ENCODE measurements at places on chromosomes 4 and X.
A peak's percentile ranks its signal among the peaks of the same experiment; 100 is the strongest.

- DNase-seq: peak; percentile 19
These were observed at the start of gene FGF5 for GRCh38 chr4:80266253-80266901. Gene FGF5 (plus strand): TSS chr4:80266664. CDS start chr4:80266825, 161 bp downstream.

GRCh38 chrX:150028692-150029091 is 90.4 kb upstream of the EOLA2 start:
- no peak for DNase-seq

DNA sequence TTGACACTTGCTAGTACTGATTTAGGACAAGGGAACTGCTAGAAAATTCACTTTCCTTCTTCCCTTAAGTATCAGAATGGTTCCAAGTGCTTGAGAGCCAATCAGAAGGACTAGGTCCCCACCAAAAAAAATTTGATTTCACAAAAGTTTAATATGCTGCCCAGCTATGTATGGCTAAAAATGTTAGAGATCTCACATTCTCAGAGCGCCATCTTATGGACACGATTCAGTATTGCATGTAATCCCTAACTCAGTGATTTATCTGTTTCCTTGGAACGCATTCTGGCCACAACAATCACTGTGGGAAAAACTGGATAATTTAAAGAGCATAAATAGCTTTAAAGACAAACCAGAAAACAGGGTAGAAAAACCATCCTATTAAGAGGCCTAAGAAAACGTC is 255.1 kb upstream of the GPC4 start:
- DNase-seq: no peak

DNA sequence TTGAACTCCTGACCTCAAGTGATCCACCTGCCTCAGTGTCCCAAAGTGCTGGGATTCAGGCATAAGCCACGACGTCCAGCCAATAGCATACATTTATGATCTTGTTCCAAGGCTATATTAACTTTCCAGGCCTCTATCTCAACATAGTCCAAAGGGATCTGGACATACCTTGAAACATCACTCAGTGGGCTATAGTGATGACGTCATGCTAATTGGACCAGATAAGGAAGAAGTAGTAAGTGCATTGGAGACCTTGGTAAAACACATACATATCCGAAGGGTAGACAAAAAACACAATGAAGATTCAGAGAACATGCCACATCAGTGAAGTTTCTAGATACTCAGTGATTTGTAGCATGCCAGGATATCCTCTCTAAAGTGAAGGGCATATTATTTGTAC is 37.4 kb upstream of the USP26 start:
- no peak for DNase-seq

DNA sequence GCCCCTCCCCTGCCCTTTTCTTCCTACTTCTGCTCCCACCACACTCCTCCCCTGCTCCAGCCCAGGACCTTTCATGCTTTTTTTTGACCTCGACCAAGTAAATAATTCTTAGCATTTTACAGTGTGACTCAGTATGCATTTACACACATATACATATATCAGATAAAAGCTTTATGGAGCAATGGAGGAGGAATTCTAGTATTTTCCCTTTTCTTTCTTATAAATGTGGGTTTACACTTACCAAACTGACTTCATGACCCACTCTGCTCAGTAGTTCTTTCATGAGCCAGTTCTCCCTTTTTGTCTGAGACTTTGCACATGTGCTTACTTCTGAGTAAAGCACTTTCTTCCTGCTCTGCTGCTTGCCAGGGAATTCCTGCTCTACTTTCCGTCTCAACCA is 111.8 kb upstream of the H2AZ1 start:
- DNase-seq: no peak

DNA sequence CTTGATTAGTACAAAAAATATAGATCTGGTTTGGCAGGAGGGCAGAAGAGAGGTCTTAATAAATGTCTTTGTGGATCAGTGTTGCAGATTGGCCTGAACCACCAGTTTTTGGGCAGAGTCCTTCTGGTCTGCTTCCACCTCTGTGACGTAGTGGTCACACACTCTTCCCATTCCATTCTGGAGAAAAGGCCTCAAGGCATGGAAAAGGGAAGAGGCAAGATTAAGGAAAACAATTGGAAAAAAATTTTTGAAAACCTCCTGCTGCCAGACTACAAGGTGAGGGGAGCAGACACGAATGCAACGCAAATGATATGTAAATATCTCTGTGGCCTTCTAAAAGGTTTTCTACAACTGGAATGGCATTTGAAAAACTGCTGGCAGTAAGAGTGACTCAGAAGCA is 24.3 kb upstream of the FAM47C start:
- no peak for DNase-seq

- DNase-seq: no peak
These were observed 189.7 kb downstream of the PPARGC1A start for GRCh38 chr4:23700197-23700596.

GRCh38 chr4:10245751-10246150 is 129.2 kb upstream of the WDR1 start:
- DNase-seq: no peak

- no peak for DNase-seq
These were observed 54.6 kb downstream of the FRMPD3 start for GRCh38 chrX:107504006-107504405.

DNA sequence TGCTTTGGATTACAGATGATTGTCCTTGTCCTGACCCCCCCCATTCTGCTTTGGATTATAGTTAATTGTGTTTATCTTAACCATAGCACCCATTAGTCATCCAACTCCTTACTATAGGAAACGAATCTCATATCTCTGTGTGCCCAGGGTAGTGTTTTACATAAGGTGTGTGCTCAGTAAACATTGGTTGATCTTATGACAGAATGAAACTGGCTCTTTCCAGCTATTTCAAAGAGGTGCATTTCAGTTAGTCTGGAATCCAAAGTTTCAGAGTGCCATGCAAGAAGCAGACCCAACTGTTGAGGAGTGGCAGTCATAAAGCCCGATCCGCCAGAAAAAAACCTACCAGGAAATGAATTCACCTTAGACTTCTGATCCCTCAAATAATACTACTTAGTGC is 14.7 kb downstream of the TRIM2 start:
- DNase-seq: no peak
